CD4-positive, alpha-beta T cell treated with Interferon gamma for 1 hour (primary cell): ENCODE measurements at places on chromosomes 5 and 9.
A peak's percentile ranks its signal among the peaks of the same experiment; 100 is the strongest.

DNA sequence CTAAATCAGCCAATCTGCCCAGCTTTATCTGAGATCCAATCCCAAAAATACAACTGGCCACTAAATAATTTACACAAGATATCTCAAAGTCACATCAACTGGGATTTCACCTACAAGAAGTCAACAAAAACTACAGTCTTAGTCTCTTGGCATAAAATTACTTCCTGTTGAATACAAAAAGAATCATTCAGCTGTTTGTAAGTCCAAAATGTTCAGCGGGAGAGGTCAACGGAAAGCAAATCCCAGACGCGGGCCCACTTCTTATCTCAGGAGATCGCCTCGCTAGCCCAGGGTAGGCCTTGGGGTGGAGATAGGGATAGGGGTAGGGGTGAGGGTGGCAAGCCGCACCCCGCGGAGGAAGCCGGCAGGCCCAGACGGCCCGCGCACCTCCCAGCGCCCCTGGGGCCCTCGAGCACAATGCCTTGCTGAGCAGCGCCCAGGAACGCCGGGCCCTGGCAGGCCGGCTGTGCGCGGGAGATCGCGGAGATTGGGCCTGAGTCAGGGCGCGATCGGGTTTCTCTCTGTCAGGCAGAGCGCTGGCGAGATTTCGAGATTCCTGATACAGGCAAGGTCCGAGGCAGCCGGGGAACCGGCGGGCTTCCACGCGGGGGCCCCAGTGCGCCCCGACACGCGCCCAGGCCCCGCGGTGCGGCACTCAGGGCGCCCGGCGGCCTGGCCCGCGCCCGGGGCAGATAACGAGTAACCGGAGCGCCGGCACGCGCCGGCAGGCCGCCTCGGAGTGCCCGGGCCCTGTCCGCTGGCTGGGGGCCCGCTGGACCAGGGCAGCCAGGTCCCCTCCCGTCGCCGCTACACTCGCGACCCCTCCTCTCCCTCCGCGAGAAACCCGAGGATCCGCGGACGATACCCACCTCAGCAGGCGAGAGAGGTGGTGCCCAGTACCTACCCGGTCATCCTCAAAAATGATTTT is 601 bp downstream of the HINT1 start:
- DNase-seq: peak; percentile 70

DNA sequence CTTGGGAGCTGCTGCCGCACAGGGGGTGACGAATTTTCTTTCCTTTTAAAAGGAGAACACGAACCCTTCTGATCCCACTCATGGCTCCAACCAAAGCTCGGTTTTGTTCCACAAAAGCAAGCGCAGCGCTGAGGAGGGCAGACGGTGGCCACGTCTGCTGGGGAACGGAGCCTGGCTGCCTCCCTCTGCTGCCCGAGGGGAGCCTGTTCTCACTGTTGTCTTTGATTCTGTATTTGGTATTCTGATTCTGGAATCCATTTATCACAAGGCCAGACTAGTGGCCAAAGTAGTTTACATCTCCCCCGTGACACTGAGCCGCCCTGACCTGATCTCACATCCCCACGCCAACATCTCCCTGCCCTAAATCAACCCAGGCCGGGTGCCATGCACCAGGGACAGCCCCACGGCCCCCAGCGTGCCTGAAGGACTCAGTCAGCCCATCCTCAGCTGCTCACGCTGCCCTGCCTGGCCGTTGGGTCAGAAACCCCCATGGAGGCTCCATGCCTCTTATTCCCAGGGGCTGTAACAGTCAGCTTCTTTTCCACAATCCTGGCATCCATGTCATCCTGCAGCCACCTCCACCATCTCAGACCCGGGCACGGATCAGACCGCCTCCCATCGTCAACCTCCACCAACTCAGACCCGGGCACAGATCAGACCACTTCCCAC is 6.7 kb upstream of the NSMF start:
- no peak for DNase-seq

DNA sequence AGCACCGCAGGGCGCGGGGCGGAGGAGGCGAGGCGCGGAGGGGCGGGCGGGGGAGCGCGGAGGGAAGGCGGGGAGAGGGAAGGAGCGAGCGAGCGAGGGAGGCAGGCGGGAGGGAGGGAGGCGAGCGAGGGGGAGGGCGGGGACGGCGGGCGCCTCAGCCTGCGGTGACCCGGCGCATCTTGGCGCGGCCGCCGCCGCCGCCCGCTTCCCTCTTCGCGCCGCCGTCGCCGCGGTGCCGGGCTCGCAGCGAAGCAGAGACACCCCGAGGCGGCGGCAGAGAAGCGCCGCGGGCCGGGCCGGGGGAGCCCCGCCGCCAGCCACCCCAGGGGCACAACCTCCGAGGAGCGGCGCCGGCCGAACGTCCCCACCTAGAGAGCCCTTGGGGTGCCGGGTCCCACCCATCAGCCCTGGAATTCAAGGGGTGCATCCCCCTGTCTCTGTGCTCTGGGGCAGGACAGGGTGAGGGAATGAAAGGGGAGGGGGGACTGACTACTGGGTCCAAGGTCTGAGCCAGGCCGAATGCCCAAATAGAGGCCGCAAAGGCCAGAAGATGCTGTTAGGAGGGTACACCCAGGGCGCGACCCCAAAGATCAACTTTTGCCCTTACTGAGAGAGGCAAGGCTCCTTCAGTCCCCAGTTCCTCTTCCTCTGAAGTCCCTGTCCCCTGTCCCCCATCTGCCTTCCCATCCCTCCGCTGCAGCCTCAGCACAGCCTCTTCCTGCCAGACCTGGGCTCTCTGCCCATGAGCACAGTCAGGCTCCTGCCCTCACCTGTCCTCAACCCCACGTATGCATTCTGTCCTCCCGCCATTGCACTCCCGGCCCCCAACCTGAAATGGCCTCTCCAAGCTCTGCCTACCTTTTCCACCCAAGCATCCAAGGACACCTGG is at the start of gene ADAMTS2:
Gene ADAMTS2 (minus strand): TSS at position 29 of the 889 bp plus-strand sequence. CDS start 133 bp downstream, outside the sequence.
- no peak for DNase-seq

GRCh38 chr9:110615498-110615897 is 36.0 kb upstream of the SVEP1 start:
- DNase-seq: no peak

GRCh38 chr5:61969755-61970154 is 336.3 kb upstream of the KIF2A start:
- DNase-seq: no peak

DNA sequence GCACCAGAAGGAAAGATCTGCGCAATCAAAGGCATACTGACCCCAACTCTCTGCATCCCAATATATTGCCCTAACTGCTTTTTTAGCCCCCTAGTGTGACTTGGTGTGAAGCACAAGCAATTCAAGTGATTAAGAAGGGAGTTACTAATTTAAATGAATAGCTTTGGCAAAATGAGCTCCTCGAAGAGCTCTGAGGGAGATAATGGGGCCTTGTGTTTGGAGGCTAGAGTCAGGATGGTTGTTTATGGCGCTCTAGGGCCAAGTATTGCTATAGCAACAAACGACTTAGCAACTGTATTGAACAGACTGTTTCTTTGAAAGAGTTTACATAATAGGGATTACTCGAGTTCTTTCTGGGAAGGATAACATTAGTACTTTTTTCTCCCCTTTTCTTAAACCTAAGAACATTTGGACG is 11.5 kb upstream of the C5orf58 start:
- DNase-seq: no peak
